ENCODE measurements at places on chromosomes 6 and 20.

GRCh38 chr6:3350252-3350796 is 91.6 kb downstream of the PSMG4 start:
- DNase-seq: no peak

DNA sequence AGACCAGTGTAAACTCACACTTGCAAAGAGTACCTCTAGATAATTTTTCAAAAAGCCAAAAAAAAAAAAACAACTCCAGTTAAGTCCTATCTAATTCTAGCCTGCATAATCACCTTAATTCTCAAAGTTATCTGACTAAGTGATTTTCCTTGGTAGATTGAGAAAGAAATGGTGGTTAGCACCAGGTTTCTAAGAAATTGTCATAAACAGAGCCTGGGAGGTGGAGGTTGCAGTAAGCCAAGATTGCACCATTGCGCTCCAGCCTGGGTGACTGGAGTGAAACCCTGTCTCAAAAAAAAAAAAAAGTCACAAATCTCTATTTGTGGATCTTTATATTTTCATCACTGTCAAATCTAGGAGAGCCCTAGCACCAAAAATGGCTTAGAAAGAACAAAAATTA is 8.9 kb downstream of the FBXO5 start:
- no peak for DNase-seq

GRCh38 chr20:59032713-59033059 is 551 bp upstream of the ATP5F1E start:
- DNase-seq: no peak

DNA sequence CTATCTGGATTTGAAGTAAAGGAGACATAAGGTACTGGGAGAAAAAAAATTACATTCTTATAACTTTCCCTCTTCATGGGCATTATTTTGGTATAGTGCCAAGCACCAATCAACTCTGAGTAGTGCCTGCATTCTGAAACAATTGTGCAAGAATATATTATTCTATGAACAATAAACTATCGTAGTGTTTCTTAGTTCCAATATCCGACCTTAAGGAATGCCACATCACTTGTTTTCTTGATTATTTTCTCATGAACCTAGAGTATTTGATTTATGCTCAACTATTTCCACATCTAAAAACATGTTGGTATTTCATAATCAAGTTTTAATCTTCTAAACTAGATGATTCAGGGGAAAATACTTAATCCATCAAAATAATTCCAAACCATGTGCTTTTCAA is 294.4 kb upstream of the TBX18 start:
- DNase-seq: no peak

DNA sequence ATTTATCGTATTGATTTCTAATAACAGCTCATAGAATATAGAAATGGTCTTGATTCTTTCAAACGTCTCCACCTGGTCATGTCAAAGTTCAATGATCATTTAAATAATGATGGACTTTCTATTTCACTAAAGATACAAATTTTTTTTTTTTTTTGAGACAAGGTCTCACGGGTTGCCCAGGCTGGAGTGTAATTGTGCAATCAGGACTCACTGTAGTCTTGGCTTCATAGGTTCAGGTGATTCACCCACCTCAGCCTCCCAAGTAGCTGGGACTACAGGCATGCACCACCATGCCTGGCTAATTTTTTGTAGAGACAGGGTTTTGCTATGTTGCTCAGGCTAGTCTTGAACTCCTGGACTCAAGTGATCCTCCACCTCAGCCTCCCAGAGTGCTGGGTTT is 25.2 kb downstream of the KLHL31 start:
- no peak for DNase-seq

GRCh38 chr6:4510317-4510716 is 265.9 kb upstream of the CDYL start:
- DNase-seq: no peak

- DNase-seq: no peak
Measured at GRCh38 chr6:139114746-139115145, 20.1 kb upstream of the HECA start.

- DNase-seq: no peak
Measured at GRCh38 chr6:111861431-111861885, 11.8 kb downstream of the FYN start.

DNA sequence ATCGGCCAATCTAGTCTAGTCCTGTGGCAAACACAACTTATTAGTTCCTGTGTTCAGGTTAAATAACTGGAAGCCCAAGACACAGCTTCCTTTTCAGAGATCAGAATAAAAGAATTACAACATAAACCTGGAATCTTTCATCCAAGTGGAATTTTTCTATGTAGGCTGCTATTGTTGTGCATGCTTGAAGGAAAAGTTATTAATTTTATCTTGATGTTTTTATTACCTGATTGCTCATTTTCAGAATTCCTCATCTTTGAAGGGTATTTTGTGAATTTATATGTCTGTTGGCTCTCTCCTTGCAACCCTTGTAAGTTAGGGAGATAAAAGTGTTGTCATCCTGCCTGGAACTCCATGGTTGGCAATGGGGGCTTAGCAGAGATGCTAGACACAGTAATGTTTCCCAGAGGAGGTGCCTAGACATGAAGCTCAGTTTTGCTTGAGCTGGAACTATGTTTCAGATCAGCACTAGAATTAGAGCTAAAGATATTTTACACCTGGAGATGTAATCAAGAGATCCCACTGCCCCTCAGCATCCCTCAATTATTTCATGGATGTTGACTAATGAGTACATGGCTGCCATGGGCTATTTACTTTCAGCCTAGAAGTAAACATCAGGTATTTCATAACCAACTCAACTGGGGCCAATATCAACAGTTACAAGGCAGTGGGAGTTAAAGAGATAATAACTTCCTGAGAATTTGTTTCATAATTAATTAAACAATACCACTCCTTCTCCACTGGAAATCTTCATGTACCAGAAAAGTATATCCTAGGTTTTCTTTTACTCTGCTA is 367.0 kb upstream of the MARCKS start:
- DNase-seq: no peak

DNA sequence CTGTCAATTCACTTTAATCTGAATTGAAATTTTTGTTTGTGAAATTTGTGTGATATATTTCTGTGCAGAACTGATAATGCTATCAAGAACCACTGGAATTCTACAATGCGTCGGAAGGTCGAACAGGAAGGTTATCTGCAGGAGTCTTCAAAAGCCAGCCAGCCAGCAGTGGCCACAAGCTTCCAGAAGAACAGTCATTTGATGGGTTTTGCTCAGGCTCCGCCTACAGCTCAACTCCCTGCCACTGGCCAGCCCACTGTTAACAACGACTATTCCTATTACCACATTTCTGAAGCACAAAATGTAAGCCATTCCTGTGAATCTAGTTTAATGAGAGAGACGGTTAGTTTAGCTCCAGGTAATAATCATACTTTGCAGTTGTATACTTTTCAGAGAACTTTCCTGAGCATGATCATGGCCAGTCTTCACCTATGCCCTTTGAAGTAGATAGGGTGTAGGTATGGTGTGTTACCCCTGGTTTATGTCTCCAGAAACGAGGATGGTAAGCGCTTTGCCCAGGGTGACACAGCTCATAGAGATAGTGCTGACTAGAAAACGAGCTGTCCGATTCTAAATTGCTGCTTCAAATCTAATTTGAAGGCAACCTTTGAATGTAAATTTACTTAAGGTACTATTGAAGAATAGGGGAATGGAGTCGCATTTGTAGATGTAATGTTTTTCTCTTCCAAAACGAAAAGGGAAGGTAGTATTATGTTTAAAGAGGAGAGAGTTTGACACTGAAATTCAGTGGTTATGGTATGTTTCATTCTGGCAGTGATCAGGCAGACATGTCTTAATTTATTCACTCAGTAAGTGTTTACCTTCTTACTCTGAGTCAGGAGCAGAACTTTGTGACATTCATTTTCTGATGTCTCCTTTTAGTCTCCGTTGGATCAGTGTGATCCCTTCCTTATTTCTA is 11.4 kb downstream of the MYB start:
- DNase-seq: no peak

GRCh38 chr6:12034349-12034748 is 22.2 kb downstream of the HIVEP1 start:
- DNase-seq: no peak

DNA sequence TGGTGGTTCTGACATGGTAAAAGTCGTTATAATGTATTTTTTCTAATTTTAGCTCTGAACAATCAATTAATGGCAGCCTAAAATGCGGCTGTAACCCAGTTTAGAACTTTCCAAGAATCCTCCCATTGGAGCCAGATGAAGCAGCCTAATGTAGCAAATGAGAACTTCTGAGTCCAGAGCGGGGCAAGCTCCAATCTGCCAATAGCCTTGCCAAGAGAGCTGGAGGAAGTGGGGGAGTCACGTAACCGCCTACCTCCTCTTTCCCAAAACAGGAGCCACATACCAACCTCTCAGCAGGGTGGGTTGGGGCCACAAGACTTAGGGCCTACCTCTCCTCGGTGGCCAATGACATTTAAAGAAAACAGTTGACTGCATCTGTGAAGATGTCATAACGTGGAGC is 230.6 kb downstream of the SOD2 start:
- DNase-seq: no peak

GRCh38 chr20:51195419-51195901 is 172.6 kb upstream of the KCNG1 start:
- DNase-seq: peak; percentile 85

DNA sequence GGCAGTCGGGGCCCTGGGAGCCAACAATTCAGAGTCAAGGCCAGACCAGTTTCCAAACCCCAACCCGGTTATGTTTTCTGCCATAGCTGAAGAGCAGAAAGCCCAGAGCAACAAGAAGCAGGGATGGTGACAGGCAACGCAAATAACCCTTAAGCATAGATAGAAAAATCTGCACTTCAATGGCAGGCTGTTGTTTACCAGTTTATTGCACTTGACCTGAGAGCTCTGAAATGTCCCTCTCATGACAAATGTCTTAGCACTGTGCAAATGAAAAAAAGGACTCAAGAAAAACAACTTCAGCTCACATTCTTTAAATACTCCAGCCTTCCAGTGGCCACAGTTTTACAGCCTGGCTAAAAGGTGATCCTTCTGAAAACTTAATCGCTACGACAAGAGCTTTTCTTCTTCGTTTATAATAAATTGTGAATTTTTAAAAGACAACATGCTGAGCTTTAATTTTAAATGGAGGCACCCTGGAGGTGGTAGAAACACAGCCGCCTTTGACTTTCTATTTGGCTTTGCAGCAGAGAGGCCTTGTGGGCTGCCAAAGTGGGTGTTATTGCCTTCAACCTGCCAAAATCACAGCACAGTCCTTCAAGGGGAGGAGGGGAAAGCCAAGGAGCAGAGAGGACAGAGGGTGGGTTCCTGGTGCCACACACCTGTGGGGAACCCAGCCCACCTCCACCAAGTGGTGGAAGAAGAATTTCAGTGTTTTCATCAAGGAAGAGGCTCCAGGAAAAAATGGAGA is 289.5 kb upstream of the CDYL start:
- no peak for DNase-seq

- peak; percentile 31 for DNase-seq
Measured at GRCh38 chr6:89242574-89243330, 25.6 kb upstream of the GABRR1 start.

DNA sequence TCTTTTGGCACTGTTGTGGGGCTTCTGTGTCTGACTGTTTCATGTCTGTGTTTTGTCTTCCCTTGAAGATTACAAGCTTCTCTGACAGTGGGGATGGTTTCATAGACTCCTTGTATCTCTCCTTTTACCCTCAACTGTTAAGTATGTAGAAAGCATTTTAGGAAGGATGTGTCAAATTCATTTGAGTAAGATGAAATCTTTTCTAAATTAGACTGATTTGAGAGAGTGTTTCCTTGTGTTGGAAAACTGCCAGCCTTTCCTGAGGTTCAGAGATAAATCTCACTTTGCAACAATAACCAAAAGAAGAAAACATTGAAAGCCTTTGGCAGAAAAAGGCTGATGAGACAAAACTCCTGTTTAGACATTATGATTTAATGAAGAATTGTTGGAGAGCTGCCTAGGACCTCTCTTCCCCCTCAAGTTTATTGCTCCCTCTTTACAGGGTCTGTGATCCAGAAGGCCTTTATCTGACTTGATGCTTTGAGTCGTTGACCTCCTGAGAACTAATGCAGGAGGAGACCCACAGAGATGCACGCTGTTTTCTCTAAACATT is 68.3 kb downstream of the ANKS1A start:
- DNase-seq: no peak

- peak; percentile 92 for DNase-seq
Measured at GRCh38 chr20:47576516-47577033, 74.9 kb downstream of the NCOA3 start.

All from HS-5 (cell line).